Osteoblast (primary cell): ENCODE measurements at places on chromosomes 7 and 10.

GRCh38 chr10:90965720-90966119, 44.8 kb upstream of the ANKRD1 start:
- DNase-seq = no peak

GRCh38 chr7:46534664-46535588, 613.9 kb upstream of the IGFBP3 start:
- DNase-seq = no peak

GRCh38 chr7:101378751-101379174, 16.1 kb downstream of the COL26A1 start:
- DNase-seq = peak; percentile 71

- DNase-seq = no peak
Measured at GRCh38 chr10:121781101-121781500, 146.7 kb downstream of the ATE1 start.

GRCh38 chr10:125848371-125848770, 25.0 kb downstream of the BCCIP start:
- DNase-seq = no peak

- DNase-seq = no peak
Measured at GRCh38 chr10:16944402-16944801, 127.2 kb upstream of the RSU1 start.

GRCh38 chr7:82805527-82805960, 357.1 kb downstream of the PCLO start:
- DNase-seq = peak; percentile 14

- DNase-seq = no peak
Measured at GRCh38 chr7:106839511-106839910, 25.6 kb upstream of the PIK3CG start.
